ENCODE measurements at places on chromosomes 7 and 10.

GRCh38 chr10:103111918-103112877 lies 80.9 kb downstream of the NT5C2 start:
- DNase-seq, result no peak

- no peak for DNase-seq
These were observed 35.8 kb downstream of the DDIT4 start for GRCh38 chr10:72309290-72310240.

GRCh38 chr7:155278921-155279320 lies 18.8 kb upstream of the INSIG1 start:
- DNase-seq, result no peak

DNA sequence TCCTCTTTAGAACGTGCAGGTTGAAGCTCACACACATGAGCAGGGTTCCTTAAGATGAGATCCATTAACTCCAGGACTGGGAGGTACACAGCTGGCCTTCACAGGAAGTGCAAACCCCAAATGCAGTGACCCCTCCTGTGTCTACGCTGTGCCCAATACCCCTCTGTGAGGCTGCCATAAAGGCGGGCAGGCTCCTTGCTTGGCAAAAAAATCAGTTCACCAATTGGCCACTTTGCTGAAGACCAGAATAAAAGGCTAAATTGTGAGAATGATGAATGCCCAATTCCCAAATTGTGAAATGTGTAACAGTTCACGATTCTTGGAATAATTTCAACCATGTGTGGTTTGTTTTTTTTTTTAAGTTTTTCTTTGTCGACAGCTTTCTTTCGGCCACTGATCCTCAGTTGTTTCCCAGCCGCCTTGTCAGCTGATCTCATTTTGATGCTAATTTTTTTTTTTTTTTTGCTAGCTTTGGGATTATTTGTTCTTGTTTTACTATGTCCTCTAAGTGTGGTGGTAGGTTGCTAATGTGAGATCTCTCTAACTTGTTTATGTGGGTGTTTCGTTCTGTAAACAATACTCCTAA lies 101.9 kb upstream of the PRSS58 start:
- no peak for DNase-seq

GRCh38 chr7:36071605-36072004 lies 81.4 kb upstream of the EEPD1 start:
- no peak for DNase-seq

DNA sequence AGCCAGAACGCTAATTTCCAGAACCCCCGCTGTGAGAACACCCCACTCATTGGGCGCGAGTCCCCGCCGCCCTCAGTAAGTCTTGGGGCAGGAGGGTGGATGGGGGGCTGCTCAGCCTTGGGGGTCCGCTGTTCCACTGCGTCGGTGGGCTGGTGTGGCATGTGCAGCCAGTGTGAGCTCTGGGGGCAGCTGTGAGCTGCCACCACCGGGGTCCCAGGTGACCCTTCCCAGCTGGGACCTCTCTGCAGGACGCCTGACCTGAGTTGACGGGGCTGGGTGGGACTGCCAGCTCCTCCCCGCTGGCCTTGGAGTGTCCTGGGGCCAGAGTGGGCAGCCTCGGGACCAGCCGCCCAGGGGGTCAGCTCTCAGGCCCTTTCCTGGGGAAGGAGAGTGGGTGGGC lies 27.2 kb downstream of the TTYH3 start:
- DNase-seq, result no peak

DNA sequence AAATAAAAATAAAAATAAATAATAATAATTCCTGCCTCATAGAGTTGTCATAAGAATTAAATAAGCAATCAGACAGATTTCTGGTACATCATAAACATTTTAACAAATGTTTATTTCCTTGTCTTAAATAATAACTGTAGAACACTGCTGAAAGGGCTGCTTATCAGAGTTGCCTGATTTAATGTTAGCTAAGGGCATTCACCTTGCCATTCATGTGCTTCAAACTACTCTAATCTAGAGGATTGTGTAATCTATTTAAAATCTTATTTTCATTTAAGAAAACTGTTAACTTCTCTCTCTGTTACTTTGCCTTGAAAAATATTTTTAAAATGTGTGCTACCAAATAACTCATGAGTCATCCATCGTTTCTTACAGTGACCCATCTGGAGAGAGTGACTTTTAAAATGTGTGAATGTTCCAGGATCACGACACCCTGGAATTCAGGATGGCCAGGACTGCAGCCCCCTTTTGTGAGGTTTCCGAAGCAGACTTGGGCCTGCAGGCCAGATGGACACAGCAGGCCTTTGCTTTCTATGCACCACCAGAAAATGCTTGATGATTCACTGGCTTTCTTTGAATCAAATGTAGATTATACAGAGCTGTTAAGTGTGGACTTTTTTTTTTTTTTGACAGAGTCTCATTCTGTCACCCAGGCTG lies 109.1 kb upstream of the TNS3 start:
- DNase-seq, result no peak

- DNase-seq, result no peak
These were observed 203.0 kb downstream of the STK31 start for GRCh38 chr7:23913016-23913415.

- DNase-seq, result no peak
These were observed 839.0 kb downstream of the LRMDA start for GRCh38 chr10:76270464-76270863.

- DNase-seq, result no peak
These were observed 133.5 kb downstream of the NRBF2 start for GRCh38 chr10:63266391-63267316.

GRCh38 chr7:100582041-100582579 lies 3.8 kb downstream of the LRCH4 start:
- DNase-seq, result no peak

DNA sequence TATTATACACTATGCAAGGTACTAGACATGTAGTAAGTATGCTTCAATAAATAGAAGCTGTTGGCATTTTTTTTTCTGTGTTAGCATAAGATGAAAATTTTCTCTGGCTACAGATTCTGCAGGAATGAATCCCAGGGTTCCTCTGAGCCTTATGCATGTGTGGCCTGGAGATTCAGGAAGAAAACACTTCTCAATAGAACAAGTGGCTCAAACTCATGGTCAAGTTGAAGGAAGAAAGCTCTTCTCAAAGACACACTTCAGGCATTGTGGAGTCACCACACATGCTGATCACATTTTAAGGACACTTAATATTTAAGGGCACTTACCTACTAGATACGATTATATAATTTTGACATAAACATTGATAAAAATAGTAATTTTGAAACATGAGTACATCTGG lies 19.5 kb downstream of the DNAH11 start:
- no peak for DNase-seq

DNA sequence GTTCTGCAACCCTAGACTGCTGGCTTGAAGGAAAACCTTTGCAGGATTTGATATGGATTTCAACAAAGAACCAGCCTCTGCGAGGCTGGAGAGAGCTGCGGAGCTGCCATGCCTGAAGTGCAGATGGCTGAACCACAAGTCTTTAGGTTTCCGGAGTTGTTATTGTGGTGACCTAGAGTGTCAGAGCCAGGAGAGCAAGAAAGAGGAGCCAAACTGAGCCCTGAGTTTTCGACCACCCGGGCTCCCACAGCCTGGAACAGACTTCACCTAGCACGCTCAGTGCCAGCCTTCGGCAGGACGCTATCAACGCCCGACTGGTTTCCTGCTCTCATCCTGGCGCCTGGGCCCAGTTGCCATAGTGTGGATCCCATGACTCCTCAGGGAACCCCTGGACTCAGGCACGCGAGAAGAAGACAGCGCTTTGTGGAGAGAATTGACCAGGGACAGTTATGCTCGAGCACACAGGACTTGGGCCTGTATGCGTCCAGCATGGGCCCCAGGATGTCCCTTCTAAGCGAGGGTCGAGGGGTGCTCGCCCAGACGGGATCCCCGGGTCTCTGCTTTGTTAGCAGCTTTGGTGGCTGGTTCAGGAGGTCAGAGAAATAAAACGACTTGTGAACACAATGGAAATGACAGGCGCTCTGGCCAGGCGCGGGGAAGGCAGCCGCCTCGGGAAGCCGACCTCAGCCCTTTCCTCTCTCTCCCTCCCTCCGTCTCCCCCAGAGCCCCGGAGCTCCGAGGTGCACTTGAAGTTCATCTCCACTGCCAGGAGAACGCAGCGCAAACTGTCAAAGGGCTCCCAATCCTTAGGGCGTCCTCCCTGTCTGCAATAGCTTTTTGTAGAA lies 1.8 kb upstream of the GAD2 start:
- no peak for DNase-seq

GRCh38 chr10:132697578-132698200 lies 88.3 kb downstream of the NKX6-2 start:
- no peak for DNase-seq

- DNase-seq, result no peak
These were observed at the start of gene WNT2 for GRCh38 chr7:117322741-117323304. TSS of gene WNT2 (minus strand) at chr7:117323058. CDS start at chr7:117322989, 69 bp downstream.

DNA sequence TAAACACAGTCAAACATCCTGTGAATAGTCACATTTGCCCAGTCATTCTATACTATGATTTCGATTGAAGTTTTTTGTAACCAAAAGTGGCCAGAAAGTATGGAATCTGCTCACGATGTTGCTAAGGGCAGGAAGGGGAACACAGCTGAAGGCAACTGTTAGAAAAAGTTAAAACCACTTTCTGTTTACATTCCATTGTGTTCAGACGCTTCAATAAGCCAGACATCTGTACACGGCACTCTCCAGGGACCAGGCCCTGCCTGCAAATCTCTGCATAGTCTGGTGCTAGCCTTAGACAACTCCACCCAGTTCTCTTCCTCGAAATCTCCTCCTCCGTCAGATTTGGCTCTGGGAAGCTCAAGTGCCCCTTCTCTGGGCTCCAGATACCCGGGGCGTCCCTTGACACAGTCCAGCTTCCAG lies 17.1 kb upstream of the TMEM120A start:
- no peak for DNase-seq

DNA sequence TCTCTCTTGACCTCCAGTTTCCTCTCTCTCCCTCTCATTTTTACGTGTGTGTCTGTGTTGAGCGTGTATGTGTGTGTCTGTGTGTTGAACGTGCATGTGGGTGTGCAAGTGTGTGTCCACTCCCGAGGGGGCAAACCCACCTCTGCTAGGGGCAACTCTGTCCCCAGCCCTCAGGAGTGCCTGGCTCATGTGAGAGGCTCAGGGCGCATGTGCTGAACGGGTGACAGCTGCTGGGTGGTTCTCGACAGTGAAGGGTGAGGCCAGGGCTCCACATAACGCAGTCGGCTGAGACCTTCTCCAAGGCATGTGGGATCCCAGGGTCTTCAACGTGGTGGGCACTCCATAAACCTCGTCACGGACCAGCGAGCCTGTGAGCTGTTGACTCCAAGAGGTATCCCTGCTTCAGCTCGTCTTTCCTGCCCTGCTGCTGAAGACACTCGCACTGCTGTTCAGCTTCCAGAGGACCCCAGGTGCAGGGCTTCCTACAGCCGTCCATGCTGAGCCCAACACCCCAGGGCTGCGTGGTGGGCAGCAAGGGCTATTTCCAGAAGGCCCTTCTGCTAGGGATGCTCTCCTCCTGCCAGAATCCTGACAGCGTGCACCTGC lies 361.6 kb upstream of the SHH start:
- no peak for DNase-seq

- DNase-seq, result peak; percentile 30
These were observed 512 bp downstream of the OSBPL3 start for GRCh38 chr7:24979470-24979862.

- DNase-seq, result no peak
These were observed 10.1 kb downstream of the OTUD1 start for GRCh38 chr10:23448802-23449570.

DNA sequence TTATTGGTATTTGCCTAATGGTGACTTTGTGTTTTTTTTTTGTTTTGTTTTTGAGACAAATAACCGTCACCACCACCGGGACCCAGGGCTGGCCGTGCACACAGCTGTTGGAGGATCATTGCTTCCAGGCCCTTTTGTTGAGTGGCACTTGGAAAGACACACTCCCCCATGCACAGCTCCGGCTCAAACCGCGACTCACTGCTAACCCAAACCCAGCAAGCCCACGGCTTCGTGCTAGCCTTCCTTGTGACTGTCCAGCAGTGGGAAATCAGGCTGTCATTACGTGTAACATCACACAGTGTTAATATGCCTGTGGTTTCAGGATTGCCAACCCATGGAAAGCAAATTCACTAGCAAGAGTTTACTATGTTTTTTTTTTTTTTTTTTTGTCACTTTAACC lies 17.4 kb downstream of the BNIP3 start:
- DNase-seq, result no peak

- DNase-seq, result peak; percentile 24
These were observed 85.4 kb downstream of the ICA1 start for GRCh38 chr7:8176370-8177081.

- DNase-seq, result no peak
These were observed 108.0 kb downstream of the DOCK1 start for GRCh38 chr10:127013211-127013656.

DNA sequence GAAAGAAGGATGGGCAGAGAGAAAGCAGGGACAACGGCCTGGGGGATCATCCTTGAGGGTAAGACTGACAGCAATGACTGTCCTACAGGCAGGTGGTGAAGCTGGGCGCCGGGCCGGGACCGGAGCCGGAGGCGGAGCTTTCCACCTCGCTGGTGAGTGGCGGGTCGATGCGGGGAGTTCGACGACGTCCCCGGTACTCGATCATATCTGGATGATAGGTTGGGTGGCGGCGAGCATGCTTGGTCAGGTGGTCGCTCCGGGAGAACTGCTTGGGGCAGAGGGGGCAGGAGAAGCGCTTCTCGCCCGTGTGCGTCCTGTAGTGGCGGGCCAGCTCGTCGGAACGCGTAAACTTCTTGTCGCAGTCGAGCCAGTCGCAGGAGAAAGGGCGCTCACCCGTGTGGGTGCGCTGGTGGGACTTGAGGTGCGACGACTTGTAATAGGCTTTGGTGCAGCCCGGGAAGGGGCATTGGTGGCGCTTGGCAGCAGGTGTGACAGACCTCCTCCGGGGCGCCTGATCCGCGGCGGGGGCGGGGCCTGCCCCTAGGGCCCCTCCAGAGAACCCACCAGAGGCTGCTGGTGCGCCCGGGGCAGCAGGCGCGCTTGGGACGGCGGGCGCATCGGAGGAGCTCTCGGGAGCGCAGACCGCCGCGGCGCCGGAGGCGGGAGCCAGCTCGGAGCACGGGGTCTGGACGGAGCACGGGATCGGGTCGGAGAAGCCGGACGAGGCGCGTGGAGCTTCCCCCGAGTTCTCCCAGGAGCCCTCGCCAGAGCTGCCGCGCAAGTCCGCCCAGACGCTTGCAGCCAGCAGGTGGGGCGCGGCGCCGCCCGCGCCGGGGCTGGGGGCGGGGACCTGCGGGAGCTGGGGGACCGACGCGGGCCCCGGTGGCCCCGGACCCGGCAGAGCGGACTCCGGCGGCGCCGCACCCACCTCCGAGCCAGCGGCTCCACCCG lies 752 bp downstream of the KLF14 start:
- DNase-seq, result peak; percentile 25

DNA sequence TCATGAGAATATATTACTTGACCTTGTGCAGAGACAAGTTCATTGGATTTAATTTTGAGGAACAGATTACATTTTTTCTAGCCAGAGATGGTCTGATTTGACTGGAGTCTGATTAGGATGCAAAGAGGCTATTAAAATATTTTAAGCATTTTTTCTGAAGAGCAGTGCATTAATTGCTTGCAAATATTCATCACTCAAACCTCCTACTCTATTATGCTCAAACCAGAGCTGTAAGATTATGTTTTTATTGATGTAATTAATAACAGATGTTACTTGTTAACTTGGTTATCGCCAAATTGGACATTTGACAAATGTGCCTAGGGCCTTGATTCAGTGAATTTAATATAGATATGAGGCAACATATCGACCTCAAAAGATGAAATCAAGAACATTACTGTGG lies 160.9 kb upstream of the SLC13A1 start:
- no peak for DNase-seq

All from NCI-H1092 (cell line).